ENCODE measurements at places on chromosomes 6 and 20.

DNA sequence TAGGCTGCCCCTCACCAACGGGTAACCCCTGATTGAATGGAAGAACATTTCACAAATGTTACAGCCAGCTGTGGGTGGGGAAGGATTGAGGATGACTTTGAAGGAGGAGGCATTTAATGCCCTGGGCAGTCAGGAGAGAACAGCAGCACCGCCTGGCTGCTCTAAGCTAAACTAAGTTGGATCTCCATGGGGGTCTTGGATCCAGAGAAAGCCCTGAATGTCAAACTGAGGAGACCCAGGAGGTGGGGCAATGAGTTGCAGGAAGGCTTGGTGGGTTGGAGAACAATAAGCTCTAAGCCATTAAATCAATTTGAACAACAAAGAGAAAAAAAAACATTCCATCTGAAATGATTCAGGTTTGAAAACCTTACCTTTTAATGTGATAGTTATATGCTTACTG, 35.4 kb downstream of the TMX4 start:
- DNase-seq, result no peak

- DNase-seq, result no peak
Measured at GRCh38 chr6:146803601-146804000, 204.8 kb downstream of the ADGB start.

- DNase-seq, result no peak
Measured at GRCh38 chr6:149921361-149921760, 1.6 kb downstream of the RAET1G start.

GRCh38 chr20:37392441-37393195, 46.7 kb downstream of the SRC start:
- no peak for DNase-seq

DNA sequence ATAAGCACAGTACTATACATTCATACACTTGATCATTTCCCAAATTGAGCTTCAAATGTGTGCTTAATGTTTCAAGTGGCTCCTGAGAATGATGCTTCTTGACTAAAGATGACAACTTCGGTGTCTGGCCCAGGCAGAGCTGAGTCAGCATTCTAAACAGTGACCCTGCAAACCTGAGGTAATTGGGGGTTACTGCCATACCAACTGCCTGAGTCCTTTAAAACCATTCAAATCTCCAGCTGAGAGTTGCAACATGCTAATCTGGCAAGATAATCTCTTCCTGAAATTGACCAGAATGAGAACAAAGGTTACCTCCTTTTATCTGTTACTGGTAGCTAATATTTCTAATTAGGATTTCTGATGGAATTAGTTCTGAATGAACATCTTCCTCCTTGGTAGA, 8.2 kb downstream of the BACH2 start:
- no peak for DNase-seq

GRCh38 chr20:57901526-57901925, 191.7 kb upstream of the PMEPA1 start:
- no peak for DNase-seq

DNA sequence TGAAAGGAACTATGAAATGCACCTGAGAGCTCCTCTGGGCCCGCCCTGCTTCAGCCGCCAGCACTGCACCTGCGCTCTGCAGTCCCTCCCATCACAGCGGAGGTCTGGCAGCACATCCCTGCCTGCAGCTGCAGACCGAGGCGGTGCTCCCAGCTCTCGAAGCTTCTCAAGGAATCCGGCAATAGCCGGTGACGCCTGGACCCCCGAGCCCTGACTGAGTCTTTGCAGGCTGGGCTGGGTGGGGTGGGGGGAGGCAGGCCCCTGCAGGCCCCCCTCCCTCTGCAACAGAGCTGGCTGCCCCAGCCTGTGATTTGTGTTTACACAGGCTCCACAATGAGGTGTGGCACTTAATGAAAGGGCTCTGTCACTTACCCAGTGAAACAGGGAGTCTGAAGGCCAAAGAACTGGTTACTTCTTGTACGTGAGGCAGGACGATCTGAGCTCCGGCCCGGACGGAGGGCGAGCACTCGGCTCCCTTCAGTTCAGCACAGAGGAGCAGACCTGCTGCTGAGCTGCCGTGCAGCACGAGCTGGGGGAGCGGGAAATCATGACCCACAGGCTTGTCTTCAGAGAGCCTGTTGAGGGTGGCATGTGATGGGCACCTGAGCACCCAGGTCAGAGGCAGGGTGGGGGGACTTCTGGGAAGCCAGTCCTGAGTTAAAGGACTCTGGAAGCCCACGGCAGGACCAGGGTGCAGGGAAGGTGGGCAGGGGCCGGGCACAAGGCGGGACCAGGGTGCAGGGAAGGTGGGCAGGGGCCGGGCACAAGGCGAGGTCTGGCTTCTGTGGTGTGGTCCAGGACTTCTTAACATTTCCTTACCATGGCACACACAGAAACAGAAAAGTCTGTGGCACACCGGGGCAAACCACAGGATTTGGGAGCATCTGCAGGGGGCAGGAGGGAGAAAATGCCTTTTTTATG, 192.3 kb upstream of the THBS2 start:
- no peak for DNase-seq

- no peak for DNase-seq
Measured at GRCh38 chr20:46970937-46971630, 76.4 kb downstream of the EYA2 start.

- no peak for DNase-seq
Measured at GRCh38 chr6:69019832-69020231, 384.8 kb downstream of the ADGRB3 start.

GRCh38 chr20:52794853-52795252, 177.3 kb upstream of the TSHZ2 start:
- DNase-seq, result no peak

- no peak for DNase-seq
Measured at GRCh38 chr20:49775229-49775693, 37.4 kb upstream of the SLC9A8 start.

- no peak for DNase-seq
Measured at GRCh38 chr20:49515586-49515985, 33.1 kb upstream of the KCNB1 start.

DNA sequence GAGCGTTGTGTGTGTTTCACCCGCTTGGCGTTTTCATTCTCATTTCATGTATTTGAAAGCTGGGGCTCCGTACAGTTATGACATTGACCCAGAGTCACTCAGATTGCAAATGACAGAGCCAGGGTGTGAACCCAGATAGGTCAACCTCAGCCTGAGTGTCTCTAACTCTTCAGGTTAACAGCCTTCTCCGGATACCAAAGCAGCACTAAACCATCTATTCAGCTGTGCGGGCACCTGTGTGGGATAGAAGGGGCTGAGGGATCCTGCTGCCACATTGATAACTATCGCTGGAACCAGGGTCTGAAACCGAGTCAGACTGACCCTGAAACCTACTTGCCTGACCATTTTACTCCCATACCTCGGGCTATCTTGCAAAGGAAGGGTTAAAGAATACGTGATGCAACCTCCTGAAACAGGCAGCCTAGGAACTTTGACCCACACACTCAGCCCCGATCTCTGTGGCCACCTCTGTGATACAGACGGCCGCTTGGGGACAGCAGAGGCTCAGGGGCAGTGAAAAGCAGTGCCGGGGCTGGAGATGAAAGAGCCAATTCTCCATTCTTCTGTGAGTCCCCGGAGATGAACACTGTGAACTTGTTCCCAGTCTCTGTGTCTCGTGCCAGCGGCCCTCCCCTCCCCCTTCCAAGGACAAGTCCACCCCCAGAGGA, 233.5 kb upstream of the QKI start:
- DNase-seq, result no peak

DNA sequence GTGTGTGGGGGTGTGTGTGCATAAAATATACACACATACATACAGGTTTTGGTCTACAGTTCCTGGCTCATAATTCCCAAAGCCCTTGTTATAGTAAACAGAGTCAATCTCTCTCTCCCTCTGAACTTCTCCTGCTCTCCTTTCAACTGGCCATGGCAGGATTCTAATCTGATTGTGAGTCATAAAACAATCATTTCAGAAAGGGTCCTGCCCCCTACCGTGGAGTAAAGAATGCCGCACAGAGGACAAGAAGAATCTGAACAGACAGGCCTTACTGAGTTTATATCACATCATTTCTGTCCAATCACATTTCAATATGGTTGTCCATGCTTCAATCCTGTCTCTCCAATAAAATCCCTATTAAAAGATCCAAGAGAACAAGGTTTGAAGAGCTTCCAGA, 416.9 kb downstream of the FRK start:
- DNase-seq, result no peak

DNA sequence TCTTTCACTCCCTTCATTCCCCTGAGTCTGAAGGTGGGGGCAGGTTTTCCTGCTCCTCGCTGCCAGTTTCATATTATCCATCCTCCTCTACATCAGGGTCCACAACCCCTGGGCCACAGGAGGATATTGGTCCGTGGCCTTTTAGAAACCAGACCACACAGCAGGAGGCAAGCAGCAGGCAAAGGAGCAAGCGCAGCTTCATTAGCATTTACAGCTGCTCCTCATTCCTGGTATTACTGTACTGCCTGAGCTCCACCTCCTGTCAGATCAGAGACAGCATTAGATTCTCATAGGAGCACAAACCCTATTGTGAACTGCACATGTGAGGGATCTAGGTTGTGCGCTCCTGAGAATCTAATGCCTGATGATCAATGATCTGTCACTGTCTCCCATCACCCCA, 380.3 kb downstream of the ARHGAP18 start:
- DNase-seq, result no peak

GRCh38 chr6:50815436-50816114, 3.1 kb upstream of the TFAP2B start:
- no peak for DNase-seq

DNA sequence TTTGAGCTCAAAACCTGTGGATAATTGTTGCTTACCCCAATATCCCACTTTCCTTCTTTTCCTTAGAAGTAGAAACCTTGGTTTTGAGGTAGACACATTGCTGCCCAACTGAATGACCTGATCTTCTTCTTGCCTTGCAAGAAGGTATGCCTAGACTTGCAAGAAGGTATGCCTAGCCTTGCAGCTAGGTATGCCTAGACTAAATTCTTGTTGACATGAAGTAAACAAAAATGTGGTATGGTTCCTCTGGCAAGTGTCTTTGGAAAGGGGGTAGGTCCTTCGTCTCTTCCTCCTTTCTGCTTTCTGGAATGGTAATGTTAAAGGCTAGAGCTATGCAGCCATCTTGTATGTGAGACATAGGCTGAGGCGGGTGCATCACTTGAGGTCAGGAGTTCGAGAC, 129.2 kb downstream of the GMPR start:
- no peak for DNase-seq

- DNase-seq, result no peak
Measured at GRCh38 chr6:35427435-35427834, 24.7 kb upstream of the FANCE start.

DNA sequence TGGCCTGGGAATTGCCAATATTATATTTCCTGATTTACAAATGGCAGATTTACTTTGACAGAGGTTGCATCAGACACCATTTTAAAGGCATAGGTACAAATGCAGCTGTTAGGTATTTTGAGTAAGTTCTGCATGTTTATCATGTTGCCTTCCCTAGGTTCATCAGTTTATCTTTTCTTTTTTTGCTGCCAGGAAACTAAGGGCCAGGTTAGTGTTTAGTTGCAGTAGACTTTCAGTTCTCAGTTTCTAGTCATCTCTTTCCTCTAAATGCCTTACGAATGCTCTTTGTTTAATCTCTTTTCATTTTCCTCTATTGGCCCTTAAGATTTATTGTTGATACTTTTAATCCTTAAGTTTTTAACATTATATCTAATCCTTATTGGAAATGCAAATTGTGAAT, 129.9 kb downstream of the SMAP1 start:
- no peak for DNase-seq

GRCh38 chr6:35026434-35027222, 114.5 kb downstream of the TCP11 start:
- DNase-seq, result no peak

DNA sequence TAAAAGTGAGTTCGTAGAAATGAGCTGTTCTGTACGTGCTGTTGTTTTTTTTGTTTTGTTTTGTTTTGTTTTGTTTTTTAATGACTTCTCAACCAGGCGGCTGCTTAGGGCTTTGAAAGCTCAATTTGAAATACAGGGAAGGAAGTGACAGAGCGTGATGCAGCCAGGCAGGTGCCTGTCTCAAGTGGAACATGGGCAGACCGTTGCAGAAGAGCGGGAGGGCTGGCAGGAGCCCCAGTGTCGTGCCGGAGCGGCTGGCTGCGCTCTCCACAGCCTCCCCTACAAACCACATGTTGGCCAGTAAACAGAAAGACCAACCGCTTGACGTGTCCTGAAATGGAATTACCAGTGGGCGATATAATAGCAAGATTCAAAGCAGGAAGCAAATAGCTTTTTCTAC, 164.9 kb upstream of the RREB1 start:
- no peak for DNase-seq

GRCh38 chr6:18507018-18507415, 119.9 kb downstream of the RNF144B start:
- DNase-seq, result no peak

- no peak for DNase-seq
Measured at GRCh38 chr20:62778601-62779416, 17.5 kb upstream of the MRGBP start.

- DNase-seq, result no peak
Measured at GRCh38 chr6:53761036-53761435, 33.8 kb upstream of the LRRC1 start.

Measured in stimulated activated CD4-positive, alpha-beta T cell treated with anti-CD3 and anti-CD28 coated beads, Interleukin-15, amount 100 ng/mL, for 1 hour (primary cell).